ENCODE measurements at places on chromosomes 11 and 22.
A peak's percentile ranks its signal among the peaks of the same experiment; 100 is the strongest.

- no peak for DNase-seq
Observed at GRCh38 chr11:115585361-115586024, 81.3 kb upstream of the CADM1 start.

DNA sequence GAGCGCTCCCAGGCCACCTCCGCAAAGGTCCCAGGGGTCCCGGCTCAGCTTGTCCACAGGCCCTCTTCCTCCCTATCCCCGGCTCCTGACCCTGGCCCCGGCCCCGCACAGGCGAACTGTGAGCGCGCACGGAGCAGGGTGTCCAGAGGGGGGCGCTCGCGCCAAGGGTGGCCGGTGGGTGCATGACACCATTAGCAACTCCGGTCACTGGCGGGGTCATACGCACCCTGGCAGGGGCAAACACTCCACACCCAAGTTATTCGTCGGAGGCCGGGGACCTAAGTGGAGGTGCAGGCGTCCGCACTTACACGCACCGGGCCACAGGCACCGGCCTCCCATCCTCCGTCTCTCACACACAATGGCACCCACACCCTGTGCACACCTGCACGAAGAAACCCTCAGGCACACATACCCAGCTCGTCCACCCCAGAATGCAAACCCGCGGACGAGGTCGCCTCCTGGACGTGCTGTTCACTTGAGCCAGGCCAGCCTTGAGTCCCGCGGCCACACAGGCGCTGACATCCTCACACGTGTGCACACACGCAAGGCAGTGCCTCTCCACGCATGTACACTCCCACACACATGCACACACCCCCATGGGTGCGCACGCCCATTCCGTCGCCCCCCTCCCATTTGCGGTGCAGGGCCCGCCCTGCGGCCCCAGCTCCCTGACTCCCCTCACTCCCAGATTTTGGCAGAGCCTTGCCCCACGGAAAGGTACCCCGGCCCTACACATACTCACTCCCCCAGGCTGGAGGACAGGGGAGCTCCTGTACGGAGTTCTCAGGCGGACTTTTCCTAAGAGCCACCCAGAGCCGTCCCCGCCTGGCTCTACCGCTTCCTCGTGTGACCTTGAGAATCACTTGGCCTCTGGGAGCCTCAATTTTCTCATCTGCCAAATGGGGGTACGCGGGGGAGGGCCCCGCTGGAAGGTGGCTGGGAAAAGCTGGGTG lies at the start of gene RASGRP2:
RASGRP2 (minus strand) TSS at position 552 of the 953 bp plus-strand sequence. CDS start 1,276 bp downstream, outside the sequence.
- peak; percentile 60 for DNase-seq

DNA sequence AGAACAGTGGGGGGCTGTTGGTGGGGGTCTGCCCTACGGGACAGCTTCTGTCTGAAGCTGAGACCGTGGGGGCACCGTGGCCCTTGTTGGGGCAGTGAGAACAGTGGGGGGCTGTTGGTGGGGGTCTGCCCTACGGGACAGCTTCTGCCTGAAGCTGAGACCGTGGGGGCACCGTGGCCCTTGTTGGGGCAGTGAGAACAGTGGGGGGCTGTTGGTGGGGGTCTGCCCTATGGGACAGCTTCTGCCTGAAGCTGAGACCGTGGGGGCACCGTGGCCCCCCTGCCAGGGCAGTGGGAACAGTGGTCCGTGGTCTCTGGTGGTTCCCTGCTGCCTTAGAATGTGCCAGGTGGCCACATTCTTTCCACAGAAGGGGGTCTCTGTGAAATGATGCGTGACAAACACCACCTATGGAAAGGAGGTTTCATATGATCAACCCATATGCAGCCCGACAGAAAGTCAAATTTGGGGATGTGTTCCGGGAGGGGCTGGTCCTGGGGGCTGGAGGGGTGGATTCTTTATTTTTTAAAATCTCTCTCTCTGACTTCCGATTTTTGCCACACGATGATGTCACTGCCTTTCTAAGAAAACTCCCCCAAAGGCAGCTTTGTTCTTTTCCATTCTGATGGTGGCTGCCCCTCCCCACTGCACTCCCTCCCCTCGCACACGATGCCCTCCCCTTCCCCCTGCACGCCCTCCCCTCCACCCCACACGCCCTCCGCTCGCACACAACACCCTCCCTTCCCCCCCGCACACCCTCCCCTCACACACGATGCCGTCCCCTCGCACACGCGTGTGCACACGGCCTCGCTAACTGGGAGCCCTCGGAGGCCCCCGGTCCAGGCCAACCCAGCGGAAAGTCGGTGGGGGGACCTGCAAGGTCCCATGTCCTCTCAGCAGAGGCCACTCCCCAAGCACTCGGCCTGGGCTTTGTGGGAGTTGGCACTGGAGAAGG lies 1186.5 kb downstream of the BRD1 start:
- DNase-seq: no peak

GRCh38 chr22:46079861-46080821 lies 70.2 kb upstream of the PPARA start:
- no peak for DNase-seq

DNA sequence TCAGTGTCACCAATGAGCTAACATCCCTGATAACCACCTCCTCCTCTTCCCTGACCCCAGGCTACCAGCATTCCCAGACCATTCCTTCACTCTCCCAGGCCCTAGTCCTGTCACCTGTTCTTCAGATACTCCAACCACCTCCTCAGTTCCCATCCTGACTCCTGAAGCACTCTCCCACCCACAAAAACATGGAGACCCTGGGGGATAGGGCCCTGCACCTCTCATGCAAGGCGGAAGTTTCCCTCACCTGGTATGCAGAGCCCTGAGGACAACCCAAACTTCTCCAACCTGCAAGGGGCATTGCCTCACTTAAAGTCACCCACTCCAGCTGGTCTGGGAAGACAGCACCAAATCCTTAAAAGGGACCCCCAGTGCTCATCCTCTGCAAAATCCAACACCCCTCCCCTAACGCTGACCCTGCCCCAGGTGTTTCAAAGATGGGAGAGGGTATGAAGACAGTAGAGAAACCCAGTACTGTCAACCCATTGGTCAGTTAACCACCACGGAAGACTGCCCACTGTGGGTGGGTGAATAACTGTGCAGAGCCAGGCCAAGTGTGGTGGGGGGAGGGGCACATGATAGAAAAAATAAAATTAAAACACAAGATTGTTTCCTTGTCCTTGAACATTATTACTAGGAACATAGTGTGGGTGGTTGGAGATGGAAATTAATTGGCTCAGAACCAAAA lies 1.4 kb downstream of the TNKS1BP1 start:
- no peak for DNase-seq

Measured in NCI-H1930 (cell line).